ENCODE measurements at places on chromosomes 2 and 18. TPM values are rescaled to one million over a fixed set of nuclear protein-coding genes. Genes with fewer than 3 reads are reported as not detected.

GRCh38 chr18:30485078-30485477 lies 557.5 kb downstream of the DSC3 start:
- no peak for DNase-seq

DNA sequence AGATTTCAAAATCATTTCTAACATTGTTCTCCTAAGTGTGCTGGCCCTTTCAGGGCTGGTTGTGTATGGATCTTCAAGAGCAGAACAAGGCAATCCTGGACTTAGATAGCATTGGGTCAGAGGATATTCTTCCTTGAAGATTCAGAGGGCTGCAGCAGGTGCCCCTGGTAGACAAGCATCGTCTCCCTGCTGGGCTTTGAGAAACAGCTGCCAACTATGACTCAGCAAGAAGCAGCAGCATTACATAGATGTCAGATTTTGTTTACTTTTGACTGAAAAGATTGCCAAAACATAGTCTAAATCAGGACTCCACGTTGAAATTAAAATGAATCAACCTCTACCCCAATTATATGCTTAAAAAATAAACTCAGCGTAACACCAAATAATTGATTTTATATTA lies 618.8 kb downstream of the SOCS6 start:
- H3K4me1 ChIP-seq, result no peaks in the 10 kb centered on the region
- DNase-seq, result no peak
- no peak overlapping the region for H3K27ac ChIP-seq
- H3K27me3 ChIP-seq, result no peaks in the 10 kb centered on the region

Gene GCG
- not detected for total RNA-seq

Gene RGPD3
- 0.24 TPM for total RNA-seq

DNA sequence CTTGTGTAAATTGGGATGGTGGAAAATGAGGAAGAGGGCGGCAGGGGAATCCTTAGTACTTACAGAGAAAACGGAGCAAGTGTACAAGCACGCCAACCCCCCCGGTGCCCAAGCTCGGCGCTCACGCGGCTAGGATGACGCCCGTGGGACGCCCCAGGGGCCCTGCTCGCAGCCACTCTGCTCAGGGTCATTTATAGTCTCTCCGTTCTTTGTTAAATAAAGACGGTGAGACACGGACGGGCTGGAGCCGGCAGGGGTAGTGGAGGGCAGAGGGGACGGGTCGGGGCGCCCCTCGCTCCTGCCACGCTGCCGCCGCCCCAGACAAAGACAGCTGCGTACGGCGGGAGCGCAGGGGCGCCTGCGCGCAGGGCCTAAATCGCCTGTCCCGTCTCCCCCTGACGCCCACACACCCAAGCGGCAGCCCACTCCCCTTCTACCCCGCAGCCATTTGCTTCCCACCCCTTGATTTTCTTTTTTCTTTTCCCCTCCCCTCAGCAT lies 37.8 kb downstream of the PCBP1 start:
- peaks cover 62% of the 10 kb centered on the region for H3K4me1 ChIP-seq
- H3K36me3 ChIP-seq, result peaks cover 5% of the 10 kb centered on the region
- peak; percentile 67 for DNase-seq
- H3K4me3 ChIP-seq, result peak overlapping the region; percentile 92
- peak overlapping the region; percentile 98 for H3K27ac ChIP-seq
- H3K27me3 ChIP-seq, result no peaks in the 10 kb centered on the region

GRCh38 chr2:159249990-159250715 lies 36.4 kb downstream of the WDSUB1 start:
- no peaks in the 10 kb centered on the region for H3K4me1 ChIP-seq
- no peaks in the 10 kb centered on the region for H3K27me3 ChIP-seq
- H3K4me3 ChIP-seq, result no peak overlapping the region
- peaks cover 20% of the 10 kb centered on the region for H3K36me3 ChIP-seq
- no peak for DNase-seq

Gene DYTN
- total RNA-seq, result not detected

GRCh38 chr2:236565212-236565611 lies 4.4 kb upstream of the ACKR3 start:
- no peak for DNase-seq
- H3K36me3 ChIP-seq, result peaks cover 6% of the 10 kb centered on the region
- H3K27me3 ChIP-seq, result no peaks in the 10 kb centered on the region
- peaks cover 20% of the 10 kb centered on the region for H3K4me1 ChIP-seq
- no peak overlapping the region for H3K27ac ChIP-seq

DNA sequence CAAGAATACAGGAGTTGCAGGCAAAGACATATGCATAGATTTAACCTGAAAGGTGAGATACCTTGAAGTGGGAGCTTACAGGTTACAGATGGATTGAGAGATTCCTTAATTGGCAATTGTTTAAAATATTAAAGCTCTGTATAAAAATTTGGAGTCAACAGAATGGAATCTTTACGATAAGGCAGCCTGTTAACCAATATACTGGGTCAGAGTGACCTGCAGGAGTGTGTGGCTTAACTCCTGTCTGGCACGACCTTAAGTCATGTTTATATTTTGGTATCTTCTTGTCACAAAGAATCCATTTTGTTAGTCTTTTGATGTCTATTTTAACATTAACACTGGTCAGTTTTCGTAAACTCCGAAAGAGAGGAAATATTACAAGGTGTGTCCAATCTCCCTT lies 1058.2 kb upstream of the CRIM1 start:
- H3K4me3 ChIP-seq, result no peak overlapping the region
- no peaks in the 10 kb centered on the region for H3K27me3 ChIP-seq
- no peaks in the 10 kb centered on the region for H3K36me3 ChIP-seq
- DNase-seq, result no peak
- no peaks in the 10 kb centered on the region for H3K4me1 ChIP-seq

Gene ST3GAL5
- 9.6 TPM for total RNA-seq

DNA sequence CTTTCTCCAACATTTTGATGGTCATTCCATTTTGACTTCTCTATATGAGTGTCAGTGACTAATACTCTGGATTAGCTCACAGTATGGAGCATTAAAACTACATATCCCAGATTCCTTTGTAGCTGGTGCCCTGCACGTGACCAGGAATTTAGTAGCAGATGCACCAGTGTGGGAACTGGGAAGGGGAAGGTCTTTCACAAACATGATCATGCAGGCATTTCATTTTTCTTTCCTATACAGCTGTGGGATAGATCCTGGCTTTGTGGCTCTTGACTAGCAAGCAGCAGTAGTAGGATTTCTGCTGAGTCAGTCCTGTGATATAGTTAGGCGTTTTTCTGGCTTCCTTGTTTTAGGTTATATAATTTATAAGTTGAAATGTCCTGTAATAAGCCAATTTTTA lies 971.0 kb upstream of the CDH2 start:
- no peaks in the 10 kb centered on the region for H3K4me1 ChIP-seq
- H3K27me3 ChIP-seq, result no peaks in the 10 kb centered on the region
- no peak for DNase-seq
- no peak overlapping the region for H3K27ac ChIP-seq
- H3K4me3 ChIP-seq, result no peak overlapping the region
